MCF 10A (cell line): ENCODE measurements at places on chromosomes 12 and 14. TPM values are rescaled to one million over a fixed set of nuclear protein-coding genes. Genes with fewer than 3 reads are reported as not detected.

The FOXM1 gene
- total RNA-seq, result 31.7 and 49.9 TPM in 2 replicates

The JAG2 gene
- total RNA-seq, result 33.5 and 33.7 TPM in 2 replicates

The CRY1 gene
- 11.6 and 14.9 TPM in 2 replicates for total RNA-seq

The HSPA2 gene
- total RNA-seq, result 0.51 and 0.56 TPM in 2 replicates

The KRT71 gene
- not detected in 2 replicates for total RNA-seq

The SELPLG gene
- total RNA-seq, result 0.86 and 1.2 TPM in 2 replicates

The ZC2HC1C gene
- total RNA-seq, result 1.3 and 2.2 TPM in 2 replicates

The GNB3 gene
- 0.47 TPM in 1 of 2 replicates, not detected in the other for total RNA-seq

The GAS2L3 gene
- total RNA-seq, result 29.9 and 32.6 TPM in 2 replicates

The FBXL14 gene
- total RNA-seq, result 9.4 and 10.1 TPM in 2 replicates

The CCDC92 gene
- 30.9 and 32.3 TPM in 2 replicates for total RNA-seq

The RGS6 gene
- total RNA-seq, result not detected in 2 replicates

The CCDC85C gene
- 19.1 and 29.9 TPM in 2 replicates for total RNA-seq

The EPYC gene
- total RNA-seq, result not detected in 2 replicates

The PTGER2 gene
- 0.12 TPM in 2 replicates for total RNA-seq
